Pulmonary artery endothelial cell (primary cell): ENCODE measurements at places on chromosomes 13 and 19. TPM values are rescaled to one million over a fixed set of nuclear protein-coding genes. Genes with fewer than 3 reads are reported as not detected.
A peak's percentile ranks its signal among the peaks of the same experiment; 100 is the strongest.

DNA sequence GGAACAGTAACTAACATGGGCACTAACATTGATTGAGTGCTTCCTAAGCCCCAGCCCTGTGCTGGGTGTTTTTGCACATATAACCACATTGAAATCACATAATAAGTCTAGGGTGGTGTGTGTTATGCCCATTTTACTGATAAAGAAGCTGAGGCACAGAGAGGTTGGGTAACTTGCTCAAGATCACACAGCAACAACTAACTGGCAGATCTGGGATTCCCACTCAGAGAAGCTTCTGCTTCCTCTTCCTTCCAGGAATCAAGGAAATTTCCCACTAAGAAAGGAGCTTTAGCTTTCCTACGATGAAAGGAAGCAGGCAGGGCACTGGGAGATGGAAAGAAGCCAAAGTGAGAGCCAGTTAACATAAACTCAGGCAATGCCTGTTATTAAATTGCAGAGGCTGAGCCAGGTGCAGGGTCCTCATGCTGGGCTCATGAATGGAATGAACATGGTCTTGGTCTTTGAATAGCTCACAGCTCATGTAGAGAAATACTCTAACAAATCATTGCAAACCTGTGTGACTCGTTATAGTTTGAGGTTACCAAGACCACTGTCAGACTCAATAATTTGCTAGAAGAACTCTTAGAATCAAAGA, 10.1 kb downstream of the SSC5D start:
- DNase-seq, result no peak

Gene HRC
- total RNA-seq, result not detected in 2 replicates

GRCh38 chr13:94387047-94387446, 92.4 kb downstream of the DCT start:
- DNase-seq, result no peak

DNA sequence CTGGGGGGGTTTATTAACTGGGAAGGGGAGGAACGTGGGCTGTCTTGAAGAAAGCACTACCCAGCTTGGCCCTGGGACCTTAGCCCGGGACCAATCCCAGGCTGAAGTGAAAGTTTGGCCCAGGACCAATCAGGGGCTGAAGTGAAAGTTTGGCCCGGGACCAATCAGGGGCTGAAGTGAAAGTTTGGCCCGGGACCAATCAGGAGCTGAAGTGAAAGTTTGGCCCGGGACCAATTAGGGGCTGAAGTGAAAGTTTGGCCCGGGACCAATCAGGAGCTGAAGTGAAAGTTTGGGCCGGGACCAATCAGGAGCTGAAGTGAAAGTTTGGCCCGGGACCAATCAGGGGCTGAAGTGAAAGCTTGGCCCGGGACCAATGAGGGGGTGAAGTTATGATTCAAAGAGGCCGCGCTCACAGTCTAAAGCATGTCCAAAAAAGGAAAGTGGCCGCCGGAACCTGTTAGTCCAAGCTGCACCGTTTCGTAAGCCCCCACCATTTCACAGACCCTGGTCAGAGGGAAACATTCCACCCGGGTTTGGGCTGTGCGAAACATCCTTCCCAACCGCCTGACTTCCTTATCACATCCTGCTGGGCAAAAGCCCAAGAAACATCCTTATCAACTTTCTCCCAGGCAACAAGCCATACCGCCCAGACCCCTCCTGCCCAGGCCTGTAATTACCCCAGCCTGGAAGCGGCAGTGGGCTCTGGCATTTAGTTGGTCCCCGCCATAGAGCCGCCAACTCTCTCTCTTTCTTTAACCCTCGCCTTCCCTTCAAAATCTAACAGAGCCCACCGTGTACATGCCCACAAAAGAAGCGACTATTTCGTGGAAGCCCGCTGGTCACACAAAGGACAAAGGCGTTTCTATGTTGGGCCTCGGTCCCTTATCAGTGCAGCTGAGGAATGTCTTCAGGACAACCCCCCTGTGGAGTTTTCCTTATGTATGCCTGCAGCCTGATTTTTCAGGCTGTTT, 1.1 kb downstream of the ZNF850 start:
- DNase-seq, result peak; percentile 90

Gene ZNF470
- total RNA-seq, result 3.6 and 5.3 TPM in 2 replicates

- no peak for DNase-seq
These were observed 27.1 kb upstream of the PARP4 start for GRCh38 chr13:24539500-24540165.

- no peak for DNase-seq
These were observed 23.6 kb downstream of the SOHLH2 start for GRCh38 chr13:36190771-36191170.

DNA sequence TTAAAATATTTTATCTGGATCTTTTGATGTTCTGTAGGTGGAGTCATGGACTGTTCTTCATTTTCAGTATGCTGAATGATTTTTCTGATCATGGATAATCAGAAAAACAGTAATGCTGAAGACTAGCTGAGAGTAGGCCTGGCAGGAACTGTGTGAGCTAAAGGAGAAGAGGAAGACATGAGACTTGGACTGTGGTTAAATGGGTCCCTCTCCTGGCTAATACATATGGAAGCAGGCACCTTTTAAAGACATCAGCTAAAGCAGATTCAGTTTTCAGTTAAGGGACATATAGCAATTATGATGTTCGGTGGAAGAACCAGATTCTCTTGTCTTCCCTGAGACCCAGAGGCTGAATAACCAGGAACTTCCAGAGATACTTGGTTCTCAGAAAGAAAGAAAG, 169.4 kb downstream of the OLFM4 start:
- DNase-seq, result no peak

- no peak for DNase-seq
These were observed 238 bp downstream of the ZNF260 start for GRCh38 chr19:36527873-36528193.

DNA sequence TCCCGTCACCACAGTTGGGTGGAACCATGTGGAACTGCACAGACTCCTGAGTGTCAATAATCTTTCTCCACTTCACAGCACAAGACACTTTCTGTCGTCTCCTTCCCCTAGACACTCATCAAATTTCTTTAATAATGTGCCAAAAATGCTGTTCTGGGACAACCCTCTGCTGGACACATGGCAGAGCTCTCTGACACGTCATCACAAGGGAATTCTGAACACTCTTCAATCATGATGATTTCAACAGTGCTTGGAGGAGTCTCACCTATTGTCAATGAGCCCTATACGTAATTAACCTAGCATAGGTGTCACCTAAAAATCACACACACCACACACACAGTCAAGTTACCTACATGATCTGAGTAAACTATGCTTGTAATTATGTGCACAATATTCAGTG, 141.3 kb downstream of the STOML3 start:
- no peak for DNase-seq

Gene IRF3
- 51.4 and 85.1 TPM in 2 replicates for total RNA-seq

DNA sequence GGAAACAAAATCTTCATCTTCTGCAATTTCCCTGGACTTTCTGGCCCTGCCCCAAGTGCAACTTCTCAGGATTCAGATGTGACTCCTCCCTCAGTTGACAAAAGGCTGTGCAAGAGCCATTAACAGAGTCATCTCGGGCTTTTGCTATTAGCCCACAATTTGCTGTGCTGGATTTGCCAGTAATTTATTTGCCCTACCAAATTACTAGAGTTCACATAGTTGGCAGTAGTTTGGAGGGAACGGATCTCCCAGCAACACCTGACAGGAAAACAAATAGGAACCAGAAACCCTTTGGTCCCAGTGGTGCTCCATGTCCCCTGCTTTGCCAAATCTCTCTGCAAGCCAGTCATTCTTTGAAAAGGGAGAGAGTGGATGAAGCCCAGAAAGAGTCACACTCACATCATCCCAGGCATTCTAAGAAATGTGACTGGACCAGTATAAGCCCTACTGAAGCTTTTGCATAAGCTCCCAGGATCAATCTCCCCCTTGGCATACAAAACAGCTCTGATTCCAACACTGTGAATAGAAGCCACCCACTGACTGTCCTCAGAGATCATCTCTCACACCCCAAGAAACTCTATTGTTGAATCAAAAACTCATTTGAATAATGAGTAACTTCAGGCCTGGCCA, 350.1 kb upstream of the NBEA start:
- no peak for DNase-seq

DNA sequence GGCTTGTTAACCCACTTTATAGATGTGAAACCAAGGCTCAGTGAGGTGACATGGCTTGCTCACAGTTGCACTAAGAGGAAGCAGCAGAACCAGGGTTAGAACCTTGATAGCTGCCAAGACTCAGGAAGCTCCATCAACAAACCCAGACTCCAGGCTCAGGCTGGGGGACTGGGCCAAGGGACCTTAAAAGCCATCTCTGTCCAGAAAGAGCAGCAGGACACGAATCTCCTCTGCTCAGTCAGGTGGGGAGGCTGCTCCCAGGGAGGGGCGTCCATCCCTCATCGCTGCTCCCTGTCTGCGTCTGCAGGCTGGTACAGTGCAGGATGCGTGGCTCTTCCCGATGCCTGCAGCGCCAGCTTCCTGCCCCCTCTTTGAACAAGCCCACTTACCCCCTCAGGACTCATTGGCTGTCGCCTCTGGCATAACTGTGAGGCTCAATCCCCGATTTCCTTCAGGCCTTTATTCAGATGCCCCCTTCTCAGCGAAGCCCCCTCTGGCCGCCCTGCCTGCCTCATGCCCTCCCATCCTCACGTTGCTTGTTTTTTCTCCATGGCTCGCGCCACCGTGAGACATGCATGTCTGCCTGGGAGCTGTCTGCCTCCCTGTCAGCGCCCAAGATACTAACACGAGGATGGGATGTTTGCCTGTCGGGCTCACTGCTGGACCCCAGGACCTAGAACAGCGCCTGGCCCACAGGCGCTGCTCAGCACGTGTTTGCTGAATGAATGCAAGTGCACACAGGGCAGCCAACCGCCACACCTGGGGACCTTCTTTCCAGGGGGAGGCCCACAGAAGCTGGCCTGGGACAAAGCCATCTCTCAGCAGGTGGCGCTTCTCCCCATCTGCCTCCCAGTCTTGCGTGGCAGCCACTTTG, 21.5 kb downstream of the AKT2 start:
- no peak for DNase-seq

DNA sequence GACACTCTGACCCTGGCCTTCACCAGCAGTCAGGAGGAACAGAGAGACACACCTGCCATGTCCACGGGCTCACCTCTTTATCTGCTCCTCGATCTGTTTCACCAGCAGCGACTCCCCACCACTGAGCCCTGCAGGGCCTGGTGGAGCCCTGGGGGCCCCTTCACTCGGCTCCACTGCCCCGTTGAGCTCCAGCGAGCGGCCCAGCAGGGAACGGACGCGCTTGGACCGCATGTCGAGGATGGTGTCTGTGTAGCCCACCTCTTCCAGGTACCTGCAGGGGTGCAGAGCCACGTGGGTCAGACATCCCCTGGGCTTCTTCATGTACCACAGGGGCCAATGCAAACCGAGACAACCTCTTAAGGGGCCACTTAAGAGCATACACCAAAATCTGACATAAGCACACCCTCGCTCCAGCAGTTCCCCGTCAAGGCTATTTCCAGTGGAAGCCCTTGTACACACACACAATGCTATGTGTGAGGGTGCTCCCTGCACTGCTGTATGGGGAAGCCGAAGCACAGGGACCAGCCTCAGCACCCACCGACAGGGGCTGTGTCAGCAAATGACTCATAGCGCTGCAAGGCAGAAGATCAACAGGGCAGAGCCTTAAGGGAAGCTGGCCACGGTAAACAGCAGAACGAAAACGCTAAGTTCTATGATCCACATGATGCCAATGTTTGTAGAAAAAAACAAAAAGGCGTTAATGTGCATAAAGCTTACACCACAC, 12.7 kb upstream of the FKRP start:
- no peak for DNase-seq

Gene C2CD4C
- 0.14 and 0.20 TPM in 2 replicates for total RNA-seq

- no peak for DNase-seq
These were observed 38.6 kb upstream of the ZNF30 start for GRCh38 chr19:34888091-34888490.

DNA sequence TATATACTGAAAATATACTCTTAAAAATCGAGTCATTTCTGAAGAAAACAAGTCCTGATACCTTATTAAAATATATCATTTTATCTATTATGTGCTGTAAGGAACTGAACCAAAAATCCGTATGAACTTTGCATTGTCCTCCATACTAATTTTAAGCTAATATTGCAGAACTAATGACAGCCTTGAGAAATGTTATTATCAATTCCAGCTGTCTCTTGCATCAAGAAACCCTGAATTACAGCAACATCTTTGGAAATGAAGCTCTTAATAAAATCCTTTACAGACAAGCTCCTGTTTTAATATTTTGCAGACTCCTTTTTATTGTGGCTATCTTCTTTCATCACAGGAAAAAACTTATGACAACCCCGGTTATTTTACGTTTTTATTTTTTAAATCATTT, 1335.3 kb downstream of the EFNB2 start:
- DNase-seq, result no peak

Gene RFPL4A
- 0.11 and 0.13 TPM in 2 replicates for total RNA-seq

- no peak for DNase-seq
These were observed 9.8 kb upstream of the ARRDC2 start for GRCh38 chr19:17997969-17998826.

- DNase-seq, result no peak
These were observed 419.5 kb upstream of the ARGLU1 start for GRCh38 chr13:106987427-106987785.

Gene TPGS1
- 24.2 and 39.6 TPM in 2 replicates for total RNA-seq

DNA sequence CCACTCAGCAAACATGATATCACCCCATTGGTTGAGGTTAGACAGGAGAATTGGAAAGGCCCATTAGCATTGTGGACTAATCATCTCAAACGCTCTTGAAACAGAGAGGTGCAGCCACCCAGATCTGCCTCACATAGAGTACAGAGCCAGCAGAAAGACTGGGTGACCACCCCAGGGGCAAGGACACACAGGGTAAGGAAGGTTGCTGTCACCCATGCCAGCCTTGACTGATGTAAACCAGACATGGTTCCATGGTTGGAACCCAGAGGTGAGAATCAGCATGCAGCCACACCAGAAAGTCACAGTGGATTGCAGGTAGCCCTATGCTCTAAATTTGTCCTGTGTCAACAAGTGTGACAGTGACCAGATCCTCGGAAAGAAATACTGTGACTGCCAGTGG, 1268.8 kb downstream of the EFNB2 start:
- DNase-seq, result no peak

DNA sequence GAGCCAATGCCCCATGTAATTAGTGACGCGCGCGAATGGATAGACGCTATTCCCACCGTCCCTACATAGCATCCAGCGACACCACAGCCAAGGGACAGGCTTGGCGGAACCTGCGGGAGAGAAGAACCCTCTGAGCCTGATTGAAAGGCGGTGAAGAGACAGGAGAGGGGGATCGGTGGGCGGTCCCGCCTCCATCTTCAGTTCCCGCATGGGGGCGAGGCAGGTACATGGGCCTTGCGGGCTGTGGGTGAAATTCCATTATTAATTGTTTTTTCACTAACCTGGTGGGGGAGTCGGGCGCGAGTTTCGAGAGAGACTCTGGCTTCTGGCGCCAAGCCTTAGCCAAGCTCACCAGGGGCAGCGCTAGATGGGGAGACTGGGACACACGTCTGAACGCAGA, 8.4 kb upstream of the TEX101 start:
- DNase-seq, result no peak

- no peak for DNase-seq
These were observed 314.7 kb downstream of the OLFM4 start for GRCh38 chr13:53343361-53343744.
